ENCODE measurements at places on chromosomes 6 and 20. TPM values are rescaled to one million over a fixed set of nuclear protein-coding genes. Genes with fewer than 3 reads are reported as not detected.

Gene SGK2
- 5.4 TPM for total RNA-seq

Gene ZC2HC1B
- not detected for total RNA-seq

Gene FAM184A
- total RNA-seq = 3.4 TPM

Gene OPN5
- total RNA-seq = not detected

Gene C20orf202
- total RNA-seq = not detected

Gene RAMACL
- total RNA-seq = 2.2 TPM

Gene COL20A1
- total RNA-seq = not detected

Gene LPA
- 0.49 TPM for total RNA-seq

Gene LY6G6D
- total RNA-seq = not detected

Gene FAM209B
- not detected for total RNA-seq

Gene HDGFL1
- total RNA-seq = not detected

Gene RSPO4
- total RNA-seq = not detected

Gene FAM50B
- total RNA-seq = 4.9 TPM

Gene SIM1
- not detected for total RNA-seq

Gene GSTA3
- not detected for total RNA-seq

Gene CLPSL1
- not detected for total RNA-seq

Gene EDN3
- 220 TPM for total RNA-seq

Gene FAXC
- total RNA-seq = 6.6 TPM

Gene ID1
- 1,190 TPM for total RNA-seq

Gene SOD2
- 597 TPM for total RNA-seq

Gene MLIP
- total RNA-seq = not detected

Gene MEP1A
- not detected for total RNA-seq

Gene SLC22A23
- 40.5 TPM for total RNA-seq

Gene CDH4
- 0.25 TPM for total RNA-seq

Gene MTFR2
- total RNA-seq = 1.2 TPM

Gene USP49
- total RNA-seq = 9.1 TPM

Gene PRDM13
- not detected for total RNA-seq

Gene HSPA1A
- total RNA-seq = 345 TPM

Gene TREM2
- 5.2 TPM for total RNA-seq

Gene ZNF337
- total RNA-seq = 20.1 TPM

Gene ETV7
- total RNA-seq = 2.2 TPM

Gene LAMA4
- 56.5 TPM for total RNA-seq

Gene CRISP2
- not detected for total RNA-seq

Gene EFCAB8
- total RNA-seq = not detected

Gene TFAP2D
- total RNA-seq = not detected

Gene MAS1
- total RNA-seq = 0.49 TPM

Data from vagina (tissue), 2 donors.